Right hindlimb (tissue), 1 donor: ENCODE measurements at places on chromosomes 1 and 21.
A peak's percentile ranks its signal among the peaks of the same experiment; 100 is the strongest.

DNA sequence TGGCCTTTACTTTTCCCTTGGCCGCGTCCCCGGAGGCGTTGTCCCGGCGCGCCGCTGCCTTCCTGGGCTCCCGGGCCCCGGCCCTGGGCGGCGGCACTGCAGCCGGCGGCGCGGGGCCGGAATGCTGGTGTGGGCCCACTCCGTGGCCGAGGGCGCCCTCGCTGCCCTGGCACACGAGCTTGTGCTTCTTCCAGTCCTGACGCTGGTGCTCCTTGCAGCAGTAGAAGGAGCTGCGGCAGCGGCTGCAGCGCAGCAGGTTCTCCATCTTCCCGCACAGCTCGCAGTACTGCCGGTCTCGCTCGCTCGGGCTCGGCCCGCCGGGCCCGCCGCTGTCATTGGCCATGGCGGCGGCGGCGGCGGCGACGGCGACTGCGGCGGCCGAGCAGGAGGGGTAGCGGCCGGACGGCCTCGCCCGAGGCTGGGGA is 529 bp downstream of the EGLN1 start:
- DNase-seq = peak; percentile 73

DNA sequence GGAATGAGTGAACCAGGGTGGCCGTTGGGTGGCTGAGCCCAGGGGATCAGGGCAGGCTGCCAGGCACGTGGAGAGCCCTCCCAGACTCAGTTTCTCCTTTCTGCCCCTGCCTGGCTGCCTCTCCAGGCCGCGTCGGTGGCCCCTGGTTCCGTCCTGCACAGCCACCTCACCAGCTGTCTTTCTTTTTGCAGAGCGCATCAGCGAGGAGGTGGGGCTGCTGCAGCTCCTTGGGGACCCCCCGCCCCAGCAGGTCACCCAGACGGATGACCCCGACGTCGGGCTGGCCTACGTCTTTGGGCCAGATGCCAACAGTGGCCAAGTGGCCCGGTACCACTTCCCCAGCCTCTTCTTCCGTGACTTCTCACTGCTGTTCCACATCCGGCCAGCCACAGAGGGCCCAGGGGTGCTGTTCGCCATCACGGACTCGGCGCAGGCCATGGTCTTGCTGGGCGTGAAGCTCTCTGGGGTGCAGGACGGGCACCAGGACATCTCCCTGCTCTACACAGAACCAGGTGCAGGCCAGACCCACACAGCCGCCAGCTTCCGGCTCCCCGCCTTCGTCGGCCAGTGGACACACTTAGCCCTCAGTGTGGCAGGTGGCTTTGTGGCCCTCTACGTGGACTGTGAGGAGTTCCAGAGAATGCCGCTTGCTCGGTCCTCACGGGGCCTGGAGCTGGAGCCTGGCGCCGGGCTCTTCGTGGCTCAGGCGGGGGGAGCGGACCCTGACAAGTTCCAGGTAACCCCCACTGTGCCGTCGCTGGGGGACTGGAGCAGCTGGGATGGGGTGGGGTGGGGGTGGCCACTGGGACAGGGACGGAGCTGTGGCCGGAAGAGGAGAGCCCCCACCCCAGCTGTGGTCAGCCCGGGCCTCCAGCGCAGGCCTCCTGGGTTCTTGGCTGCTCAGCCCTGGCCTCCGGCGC is 63.3 kb downstream of the COL18A1 start:
- DNase-seq = no peak

- DNase-seq = no peak
These were observed 15.7 kb upstream of the FGR start for GRCh38 chr1:27650539-27651175.

- DNase-seq = peak; percentile 73
These were observed at the start of gene PKP1 for GRCh38 chr1:201282931-201283829. TSS of gene PKP1 (plus strand) at chr1:201283506. CDS start at chr1:201283703, 197 bp downstream.

DNA sequence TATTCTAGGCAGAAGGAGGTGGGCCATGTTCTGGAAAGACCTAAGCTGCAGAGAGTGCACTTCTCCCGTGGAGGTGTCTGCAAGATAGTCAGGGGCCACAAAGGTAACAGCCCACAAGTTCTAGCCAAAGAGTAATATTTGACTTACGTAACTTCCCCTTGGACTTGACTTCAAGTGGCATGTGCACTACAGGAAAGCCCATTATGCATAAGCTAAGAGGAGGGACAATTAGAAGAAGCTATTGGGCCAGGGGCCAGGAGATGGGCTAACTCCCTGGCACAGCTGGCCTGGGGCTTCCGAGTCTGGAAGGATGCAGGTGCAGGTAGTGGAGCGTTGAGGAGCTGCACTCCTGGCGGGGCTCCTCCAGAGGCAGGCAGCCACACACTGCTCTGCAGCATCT is 58.3 kb downstream of the ERG start:
- no peak for DNase-seq

DNA sequence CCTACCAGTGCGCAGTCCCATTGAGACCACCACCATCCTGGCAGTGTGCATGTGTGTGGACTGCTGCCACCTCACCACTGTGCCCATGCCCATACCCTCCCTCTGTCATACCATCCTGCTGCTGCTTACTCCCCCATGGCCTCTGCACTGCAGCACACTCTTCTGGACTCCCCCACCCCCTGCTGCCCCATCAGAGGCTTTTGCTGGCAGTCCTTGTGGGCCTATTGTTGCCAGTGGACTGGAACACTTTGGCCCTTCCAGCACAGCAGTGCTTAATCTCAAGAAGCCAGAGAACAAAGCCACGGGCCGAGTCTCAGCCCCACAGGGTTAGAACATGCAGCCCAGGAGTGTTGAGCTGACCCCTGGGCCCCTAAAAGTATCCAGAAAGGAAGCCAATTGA is 41.9 kb upstream of the IVNS1ABP start:
- no peak for DNase-seq

GRCh38 chr1:178796013-178796412 is 71.0 kb downstream of the RALGPS2 start:
- DNase-seq = no peak

- no peak for DNase-seq
These were observed 9.7 kb downstream of the B3GALNT2 start for GRCh38 chr1:235494531-235494930.

DNA sequence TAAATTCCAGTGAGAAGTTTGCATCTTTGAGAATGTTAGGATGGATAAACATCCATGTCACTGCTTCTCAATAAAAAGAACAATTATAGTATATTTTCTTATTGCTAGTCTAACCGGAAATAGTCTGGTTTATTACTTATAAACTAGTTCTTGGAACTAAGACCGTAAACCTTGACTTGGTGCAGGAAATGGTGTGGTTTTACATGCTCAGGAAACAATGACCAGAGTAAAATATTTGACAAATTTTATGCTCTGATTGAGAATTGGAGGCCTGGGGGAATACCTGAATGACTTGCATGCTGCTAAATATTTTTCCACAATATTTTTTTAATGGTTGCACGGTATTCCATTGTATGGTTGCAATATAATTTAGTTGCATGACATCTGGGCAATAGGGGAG is 76.3 kb downstream of the XCL2 start:
- no peak for DNase-seq

GRCh38 chr1:61224609-61225008 is 142.2 kb downstream of the NFIA start:
- no peak for DNase-seq

DNA sequence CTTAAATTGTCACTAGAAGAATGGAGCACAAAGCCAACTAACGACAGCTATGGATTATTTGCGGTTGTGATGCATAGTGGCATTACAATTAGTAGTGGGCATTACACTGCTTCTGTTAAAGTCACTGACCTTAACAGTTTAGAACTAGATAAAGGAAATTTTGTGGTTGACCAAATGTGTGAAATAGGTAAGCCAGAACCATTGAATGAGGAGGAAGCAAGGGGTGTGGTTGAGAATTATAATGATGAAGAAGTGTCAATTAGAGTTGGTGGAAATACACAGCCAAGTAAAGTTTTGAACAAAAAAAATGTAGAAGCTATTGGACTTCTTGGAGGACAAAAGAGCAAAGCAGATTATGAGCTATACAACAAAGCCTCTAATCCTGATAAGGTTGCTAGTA is 13.5 kb downstream of the USP1 start:
- DNase-seq = no peak

- DNase-seq = no peak
These were observed 14.8 kb downstream of the IL12RB2 start for GRCh38 chr1:67322442-67322841.

- no peak for DNase-seq
These were observed 69.7 kb upstream of the ADAM30 start for GRCh38 chr1:119966020-119966419.
